ENCODE measurements at places on chromosomes 16 and 17.

- no peak for DNase-seq
Measured at GRCh38 chr16:51807551-51807950, 656.5 kb upstream of the SALL1 start.

DNA sequence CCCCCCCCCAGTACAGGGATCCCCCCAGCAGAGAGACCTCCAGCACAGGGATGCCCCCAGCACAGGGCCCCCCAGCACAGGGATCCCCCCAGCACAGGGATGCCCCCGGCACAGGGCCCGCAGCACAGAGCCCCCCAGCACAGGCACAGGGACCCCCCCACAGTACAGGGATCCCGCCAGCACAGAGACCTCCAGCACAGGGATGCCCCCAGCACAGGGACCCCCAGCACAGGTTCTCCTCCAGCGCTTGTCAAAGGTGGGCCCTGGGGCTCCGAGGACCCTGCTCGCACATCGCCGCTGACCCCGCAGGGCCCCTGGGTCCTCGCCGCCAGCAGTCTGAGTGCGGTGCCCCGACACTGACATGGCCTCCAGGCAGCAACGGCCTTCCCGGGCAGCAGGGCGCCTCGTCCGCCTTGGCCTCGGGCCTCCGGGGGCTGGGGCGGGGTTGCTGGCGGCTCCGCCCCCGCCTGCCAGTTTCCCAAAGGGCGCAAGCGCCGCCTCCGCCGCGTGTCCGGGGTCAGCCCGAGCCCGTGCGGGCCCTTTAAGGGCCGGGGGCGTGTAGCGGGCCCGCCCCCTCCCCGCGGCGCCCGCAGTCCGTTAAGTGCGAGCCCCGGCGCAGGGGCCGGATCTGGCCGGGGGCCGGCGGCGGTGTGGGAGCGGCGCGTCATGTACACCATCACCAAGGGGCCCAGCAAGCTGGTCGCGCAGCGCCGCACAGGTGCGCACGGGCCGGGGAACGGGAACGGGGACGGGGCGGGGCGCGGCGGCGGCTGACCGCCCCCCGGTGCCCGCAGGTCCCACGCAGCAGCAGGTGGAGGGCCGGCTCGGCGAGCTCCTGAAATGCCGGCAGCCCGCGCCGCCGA is at the start of gene MCRIP2:
MCRIP2 (plus strand) TSS at position 503 of the 863 bp plus-strand sequence; CDS start at position 667, 164 bp downstream.
- no peak for DNase-seq

GRCh38 chr17:1150863-1151600 is 28.7 kb downstream of the ABR start:
- DNase-seq: no peak

GRCh38 chr16:31256466-31256865 is 3.3 kb upstream of the ITGAM start:
- no peak for DNase-seq

DNA sequence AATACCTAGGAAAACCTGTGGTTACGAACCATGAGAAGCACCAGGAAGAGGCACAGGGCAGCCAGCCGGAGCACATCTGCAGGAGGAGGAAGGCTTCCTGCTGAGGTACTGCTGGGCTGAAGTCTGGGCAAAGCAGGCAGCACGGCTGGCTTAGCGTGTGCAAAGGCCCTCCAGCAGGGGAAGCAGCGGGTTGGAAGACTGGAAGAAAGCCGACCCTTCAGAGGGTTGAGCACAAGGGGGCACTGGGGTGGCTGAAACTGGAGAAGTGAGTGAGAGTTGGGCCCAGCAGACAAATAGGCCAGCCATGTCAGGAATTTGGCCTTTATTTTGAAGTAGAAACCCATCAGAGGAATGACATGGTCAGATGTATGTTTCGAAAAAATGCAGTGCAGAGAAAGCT is 12.1 kb upstream of the HSD3B7 start:
- DNase-seq: no peak

DNA sequence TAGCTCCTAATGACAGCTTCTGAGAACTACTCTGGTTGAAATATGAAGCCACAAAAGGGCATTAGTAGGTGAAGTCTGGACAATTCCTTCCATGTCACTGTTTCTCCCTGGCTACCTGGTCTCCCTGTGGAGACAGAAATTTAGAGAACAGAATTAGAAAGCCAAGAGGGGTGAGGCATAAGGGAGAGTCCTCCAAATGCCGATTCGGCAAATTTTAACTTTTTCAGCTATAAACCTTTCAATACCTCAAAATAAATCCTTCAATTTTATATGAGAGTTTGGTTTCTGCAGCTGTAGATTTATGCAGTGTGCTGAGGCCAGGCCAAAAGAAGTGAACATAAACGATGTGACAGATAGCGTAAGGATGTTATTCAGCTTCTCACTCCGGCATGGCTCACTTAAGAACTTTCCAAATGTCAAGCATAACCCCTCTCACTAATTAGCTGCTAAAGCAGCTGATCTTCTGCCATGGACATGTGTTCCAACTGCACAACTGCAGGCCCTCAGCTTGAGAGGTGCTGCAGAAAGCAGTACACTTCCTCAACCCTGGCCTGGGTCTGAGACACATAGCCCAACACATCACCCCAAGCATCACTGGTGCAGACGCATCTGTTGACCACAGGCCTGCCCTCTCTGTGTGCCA is 247.9 kb upstream of the SOX9 start:
- DNase-seq: no peak

- DNase-seq: no peak
Measured at GRCh38 chr16:84043486-84044117, 1.0 kb upstream of the SLC38A8 start.

- no peak for DNase-seq
Measured at GRCh38 chr17:64015447-64015846, 5.0 kb downstream of the ICAM2 start.

DNA sequence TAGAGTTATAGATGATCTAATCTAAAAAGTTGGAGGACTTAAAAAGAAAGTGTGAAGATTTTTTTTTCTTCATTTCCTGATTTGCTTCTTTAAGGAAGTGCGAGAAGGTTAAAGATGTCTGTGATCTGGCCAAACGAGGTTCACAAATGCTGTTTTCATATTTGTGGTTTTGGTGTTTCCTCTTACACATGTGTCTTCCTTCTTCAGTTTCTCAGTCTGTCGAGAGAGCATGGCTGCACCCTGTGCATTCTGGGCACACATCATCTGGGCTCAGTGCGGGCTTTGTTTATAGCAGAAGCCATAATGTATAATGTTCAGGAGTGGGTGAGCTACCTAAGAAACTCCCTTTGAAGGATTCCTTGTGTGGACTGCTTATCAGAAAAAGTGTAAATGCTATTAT is 260.4 kb upstream of the TBX2 start:
- no peak for DNase-seq

DNA sequence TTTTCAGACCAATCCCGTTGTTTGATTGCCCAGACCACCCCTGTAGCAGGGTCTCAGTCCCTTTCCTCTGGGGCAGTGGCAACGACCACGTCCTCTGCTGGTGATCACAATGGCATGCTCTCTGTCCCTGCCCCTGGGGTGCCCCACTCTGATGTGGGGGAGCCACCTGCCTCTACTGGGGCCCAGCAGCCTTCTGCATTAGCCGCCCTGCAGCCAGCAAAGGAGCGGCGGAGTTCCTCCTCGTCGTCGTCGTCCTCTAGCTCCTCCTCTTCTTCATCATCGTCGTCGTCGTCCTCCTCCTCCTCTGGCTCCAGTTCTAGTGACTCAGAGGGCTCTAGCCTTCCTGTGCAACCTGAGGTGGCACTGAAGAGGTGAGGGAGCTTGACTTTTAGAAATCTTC is 9.2 kb downstream of the ELOB start:
- no peak for DNase-seq

DNA sequence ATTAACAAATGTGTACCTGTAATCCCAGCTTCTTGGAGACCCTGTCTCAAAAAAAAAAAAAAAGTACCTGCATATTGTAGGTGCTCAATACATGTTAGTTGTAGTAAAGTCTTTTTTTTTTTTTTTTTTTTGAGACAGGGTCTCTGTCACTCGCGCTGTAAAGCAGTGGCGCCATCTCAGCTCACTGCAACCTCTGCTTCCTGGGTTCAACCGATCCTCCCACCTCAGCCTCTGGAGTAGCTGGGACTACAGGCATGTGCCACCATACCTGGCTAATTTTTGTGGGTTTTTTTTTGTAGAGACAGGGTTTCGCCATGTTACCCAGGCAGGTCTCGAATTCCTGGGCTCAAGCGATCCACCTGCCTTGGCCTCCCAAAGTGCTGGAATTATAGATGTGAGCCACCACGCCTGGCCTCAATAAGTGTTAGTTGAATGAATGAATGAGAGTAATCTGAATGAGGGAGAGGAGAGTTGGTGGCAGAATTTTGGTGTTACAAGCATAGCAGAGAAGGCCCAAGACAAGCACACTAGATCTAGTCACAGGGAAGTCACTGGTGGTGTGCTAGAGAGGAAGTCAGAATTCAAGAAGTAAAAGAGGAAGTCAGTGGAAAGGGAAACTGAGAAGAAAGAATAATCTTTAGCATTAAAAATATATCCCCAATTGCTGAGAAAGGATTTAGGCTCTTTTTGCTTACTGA is 9.4 kb upstream of the MYL4 start:
- no peak for DNase-seq

DNA sequence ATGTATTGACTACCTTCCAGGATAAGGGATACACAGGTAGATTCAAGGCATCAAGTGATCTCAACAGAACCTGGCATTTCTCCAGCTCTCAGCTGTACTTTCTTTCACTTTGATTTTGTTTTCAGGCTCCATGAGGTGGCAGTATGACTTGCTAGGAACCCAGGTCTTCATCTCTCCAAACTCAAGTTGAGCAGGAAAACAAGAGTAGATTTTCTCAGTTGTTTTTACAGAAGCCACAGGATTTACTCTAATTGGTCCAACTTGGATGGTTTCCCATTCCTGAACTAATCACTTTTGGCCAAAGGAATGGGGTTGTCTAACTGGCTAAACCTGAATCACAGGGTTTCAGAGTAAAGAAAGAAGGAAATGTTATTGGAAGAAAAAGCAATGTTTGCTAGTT is 146.6 kb downstream of the TRIM37 start:
- no peak for DNase-seq

DNA sequence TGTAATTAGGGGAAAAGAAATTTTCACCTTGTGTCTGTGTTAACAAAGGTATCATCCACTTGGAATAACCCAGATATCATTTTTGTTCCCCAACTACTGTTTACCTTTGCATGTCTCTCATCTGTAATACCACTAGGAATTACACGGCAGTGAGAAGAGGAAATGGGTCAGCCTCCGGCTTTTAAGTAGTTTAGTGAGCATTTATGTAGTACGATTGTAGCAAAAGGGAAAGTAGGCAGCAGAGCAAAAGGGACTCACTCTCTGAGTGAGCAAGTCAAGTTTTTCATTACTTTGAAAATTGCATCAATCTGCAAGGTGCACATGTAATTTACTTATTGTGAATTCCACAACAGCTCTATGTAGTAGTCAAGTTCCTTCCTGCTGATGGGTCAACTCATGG is 11.2 kb downstream of the PHF12 start:
- DNase-seq: no peak
